ENCODE measurements at places on chromosomes 5 and 9. TPM values are rescaled to one million over a fixed set of nuclear protein-coding genes. Genes with fewer than 3 reads are reported as not detected.

GRCh38 chr5:173574983-173575382 lies 41.5 kb downstream of the BOD1 start:
- no peak for DNase-seq

DNA sequence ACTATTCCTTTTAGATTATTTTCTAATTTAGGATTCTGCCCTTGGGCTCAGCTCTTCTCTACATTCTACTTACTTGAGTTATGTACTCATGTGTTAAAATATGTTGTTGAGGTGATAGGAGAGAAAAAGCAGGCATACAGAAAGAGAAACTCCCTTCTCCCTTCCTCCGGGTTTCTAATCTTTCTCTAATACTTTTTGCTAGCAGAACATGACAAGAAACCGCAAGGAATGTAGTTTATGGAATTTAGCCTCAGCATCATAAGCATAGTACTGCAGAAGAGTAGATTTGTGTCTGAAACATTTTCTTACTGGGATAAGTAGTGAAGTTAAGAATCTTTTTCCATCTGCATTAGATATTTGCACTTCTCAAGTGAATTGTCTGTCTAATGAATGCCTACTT lies 139.5 kb upstream of the CYLC2 start:
- DNase-seq: no peak

GRCh38 chr5:83708170-83708569 lies 12.5 kb downstream of the HAPLN1 start:
- no peak for DNase-seq

GRCh38 chr5:54401515-54401914 lies 54.0 kb upstream of the HSPB3 start:
- no peak for DNase-seq

TIMD4 gene
- 0.64 TPM for polyA plus RNA-seq

FOXI1 gene
- not detected for polyA plus RNA-seq

DNA sequence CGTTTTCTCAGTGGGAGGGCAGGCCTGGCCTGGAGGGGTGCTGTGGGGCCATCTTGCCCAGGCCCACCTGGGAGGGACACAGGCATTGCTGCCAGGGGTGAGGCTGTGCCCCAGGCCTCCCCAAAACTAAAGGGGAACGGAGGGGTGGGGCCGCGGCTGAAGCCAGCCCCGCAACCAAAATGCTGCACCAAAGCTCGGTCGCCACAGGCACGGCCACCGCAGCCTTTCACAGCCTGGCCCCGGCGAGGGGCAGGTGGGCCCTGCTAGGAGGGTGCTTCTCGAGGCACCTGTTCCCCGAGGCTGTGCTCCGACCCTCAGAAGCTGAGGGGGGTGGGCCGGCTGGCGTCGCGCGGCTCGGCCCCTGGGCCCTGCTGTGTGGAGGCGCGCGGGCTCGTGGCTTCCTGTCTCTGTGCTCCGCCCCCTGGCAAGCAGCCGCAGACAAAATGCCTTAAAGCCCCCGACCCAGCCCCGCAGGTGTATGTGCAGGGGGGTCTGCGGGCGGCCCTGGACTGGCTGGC lies 57.6 kb downstream of the JAK2 start:
- no peak for DNase-seq

TARS1 gene
- polyA plus RNA-seq: 61.3 TPM

GRCh38 chr9:125821078-125821477 lies 73.9 kb downstream of the PBX3 start:
- DNase-seq: no peak

- DNase-seq: no peak
Measured at GRCh38 chr5:125337294-125337693, 590.9 kb upstream of the ZNF608 start.

ZNF658 gene
- polyA plus RNA-seq: 3.0 TPM

DNA sequence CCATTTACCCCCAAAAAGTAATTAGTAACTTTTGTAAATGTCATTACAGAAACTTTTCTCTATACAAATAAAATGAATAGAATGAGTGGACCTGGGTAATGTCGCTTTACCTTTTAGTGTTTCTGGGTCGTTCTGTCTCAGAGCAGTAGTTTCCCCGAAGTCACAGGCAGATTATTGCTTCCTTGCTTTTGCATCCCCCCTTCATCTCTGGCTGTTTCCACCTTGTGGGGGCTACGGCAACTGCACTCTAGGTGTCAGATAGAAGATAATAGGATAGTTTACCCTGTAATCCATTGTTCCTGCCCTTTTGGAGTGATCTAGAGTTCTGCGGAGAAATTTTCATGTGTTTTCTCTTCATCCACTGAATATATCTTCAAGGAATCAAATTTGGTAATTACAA lies 68.7 kb downstream of the PRR16 start:
- DNase-seq: no peak

- DNase-seq: no peak
Measured at GRCh38 chr9:88379352-88379751, 8.9 kb upstream of the SPIN1 start.

GRCh38 chr5:32331217-32331934 lies 18.6 kb upstream of the MTMR12 start:
- no peak for DNase-seq

- no peak for DNase-seq
Measured at GRCh38 chr5:40570408-40571129, 109.1 kb upstream of the PTGER4 start.

GRCh38 chr5:54446379-54446732 lies 9.1 kb upstream of the HSPB3 start:
- DNase-seq: no peak

GRCh38 chr5:88658886-88659285 lies 224.1 kb downstream of the MEF2C start:
- DNase-seq: no peak

- DNase-seq: no peak
Measured at GRCh38 chr9:85359161-85359560, 382.6 kb downstream of the AGTPBP1 start.

- DNase-seq: no peak
Measured at GRCh38 chr5:68007451-68007850, 208.1 kb upstream of the PIK3R1 start.

MCC gene
- 4.2 TPM for polyA plus RNA-seq

DNA sequence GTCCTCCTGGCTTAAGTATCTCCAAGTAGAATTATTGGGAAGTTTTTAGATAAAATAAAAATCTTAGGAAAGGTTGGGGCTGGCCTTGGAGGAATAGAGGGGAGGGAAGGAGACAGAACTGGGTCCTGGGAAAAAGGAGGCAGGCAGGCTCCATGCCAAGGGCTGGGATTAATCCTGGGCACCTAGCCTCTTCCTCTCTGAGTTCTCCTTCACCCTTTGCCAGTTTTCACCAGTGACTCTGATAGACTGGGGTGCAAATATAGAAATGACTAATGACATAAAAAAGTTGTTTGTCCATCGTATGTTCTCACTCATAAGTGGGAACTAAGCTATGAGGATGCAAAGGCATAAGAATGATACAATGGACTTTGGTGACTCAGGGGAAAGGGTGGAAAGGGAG lies 81.9 kb downstream of the RMI1 start:
- DNase-seq: no peak

SLC36A2 gene
- polyA plus RNA-seq: not detected

- DNase-seq: no peak
Measured at GRCh38 chr5:138905541-138905940, 30.4 kb upstream of the LRRTM2 start.

TMEM174 gene
- not detected for polyA plus RNA-seq

- DNase-seq: no peak
Measured at GRCh38 chr5:8234179-8234770, 365.3 kb downstream of the MTRR start.

DNA sequence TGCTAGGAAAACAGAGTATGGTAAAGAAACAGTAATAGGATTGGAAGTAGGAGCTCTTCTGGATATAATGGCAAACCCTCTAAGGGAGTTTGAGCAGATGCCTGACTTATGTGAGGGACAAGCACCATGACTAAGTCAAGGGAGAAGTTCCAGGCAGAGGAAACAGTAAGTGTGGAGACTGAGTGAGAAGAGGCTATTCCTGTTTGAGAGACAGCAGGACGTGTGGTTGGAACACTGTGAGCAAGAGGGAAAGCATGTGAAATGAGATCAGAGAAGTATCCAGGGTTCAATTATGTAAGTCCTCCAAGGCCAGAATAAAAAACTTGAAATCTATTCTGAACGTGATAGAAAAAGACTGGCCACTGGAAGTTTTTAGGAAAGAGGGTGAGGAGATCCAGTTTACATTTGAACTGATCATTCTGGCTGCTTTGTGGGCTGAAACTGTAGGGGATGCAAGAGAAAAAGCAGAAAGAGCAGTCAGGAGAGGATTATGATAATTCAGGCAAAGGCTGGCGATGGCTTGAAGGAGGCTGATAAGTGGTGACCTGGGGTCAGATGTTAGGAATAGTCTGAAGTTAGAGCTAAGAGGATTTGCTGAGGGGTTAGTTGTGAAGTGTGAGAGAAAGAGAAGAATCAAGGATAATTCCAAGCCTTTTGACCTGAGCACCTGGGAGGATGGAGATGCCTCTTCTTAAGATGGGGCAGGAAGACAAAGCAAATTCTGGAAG lies 19.2 kb downstream of the DMAC1 start:
- DNase-seq: no peak

- DNase-seq: no peak
Measured at GRCh38 chr5:141534492-141535213, 45.8 kb downstream of the PCDHGC5 start.

- DNase-seq: no peak
Measured at GRCh38 chr5:86763929-86764328, 146.2 kb downstream of the COX7C start.

GRCh38 chr5:11323761-11324160 lies 562.7 kb upstream of the DAP start:
- no peak for DNase-seq

DNA sequence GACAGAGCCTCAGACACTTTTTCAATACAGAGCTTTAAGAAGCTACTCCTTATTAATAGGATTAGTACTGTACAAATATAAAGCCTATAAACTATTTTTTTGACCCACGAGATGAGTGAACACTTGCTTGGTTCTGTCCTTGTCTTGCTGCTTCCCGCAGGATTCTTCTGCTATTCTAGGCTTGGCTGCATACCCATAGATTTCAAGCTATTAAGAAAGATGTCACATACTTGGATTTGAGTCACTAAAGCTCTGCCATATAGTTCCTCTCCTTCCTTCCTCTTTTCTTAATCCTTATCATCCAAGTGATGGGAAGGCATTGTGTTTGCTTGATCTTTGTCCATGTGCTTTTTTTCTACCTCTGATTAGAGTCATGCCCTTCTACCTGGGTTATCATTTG lies 361.2 kb upstream of the TRPC7 start:
- no peak for DNase-seq

DNA sequence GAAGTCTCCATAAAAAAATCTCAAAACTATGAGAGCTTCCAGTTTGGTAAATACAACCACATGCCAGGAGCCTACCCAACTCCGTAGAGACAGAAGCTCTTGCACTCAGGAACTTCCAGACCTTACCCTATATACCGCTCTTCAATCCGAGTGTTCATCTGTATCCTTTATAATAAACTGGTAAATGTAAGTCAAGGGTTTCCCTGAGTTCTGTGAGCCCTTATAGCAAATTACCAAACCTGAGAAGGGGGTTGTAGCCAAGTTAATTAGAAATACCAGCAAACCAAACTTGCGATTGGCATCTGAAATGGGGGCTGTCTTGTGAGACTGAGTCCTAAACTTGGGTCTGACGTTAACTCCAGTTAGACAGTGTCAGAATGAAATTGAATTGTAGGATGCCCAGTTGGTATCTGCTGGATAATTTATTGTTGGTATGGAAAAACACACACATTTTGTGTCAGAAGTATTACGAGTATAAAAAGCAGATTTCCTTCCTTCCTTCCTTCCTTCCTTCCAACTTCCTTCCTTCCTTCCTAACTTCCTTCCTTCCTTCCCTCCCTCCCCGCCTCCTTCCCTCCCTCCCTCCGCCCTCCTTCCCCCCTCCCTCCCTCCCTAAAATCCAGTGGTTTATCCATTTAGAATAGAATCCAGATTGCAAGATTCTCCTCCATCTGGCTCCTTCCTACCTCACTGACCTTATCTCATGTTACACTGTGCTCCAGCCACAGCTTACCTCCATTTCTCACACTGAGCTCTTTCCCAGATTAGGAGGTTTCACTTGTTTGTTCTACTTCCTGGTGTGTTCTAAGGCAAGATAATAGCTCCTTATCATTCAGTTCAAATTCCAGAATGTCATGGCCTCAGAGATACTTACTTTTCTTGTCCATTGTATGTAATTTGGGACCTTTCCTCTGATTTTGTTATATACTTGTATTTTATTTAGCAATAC lies 196.7 kb downstream of the WDR70 start:
- DNase-seq: no peak

DNA sequence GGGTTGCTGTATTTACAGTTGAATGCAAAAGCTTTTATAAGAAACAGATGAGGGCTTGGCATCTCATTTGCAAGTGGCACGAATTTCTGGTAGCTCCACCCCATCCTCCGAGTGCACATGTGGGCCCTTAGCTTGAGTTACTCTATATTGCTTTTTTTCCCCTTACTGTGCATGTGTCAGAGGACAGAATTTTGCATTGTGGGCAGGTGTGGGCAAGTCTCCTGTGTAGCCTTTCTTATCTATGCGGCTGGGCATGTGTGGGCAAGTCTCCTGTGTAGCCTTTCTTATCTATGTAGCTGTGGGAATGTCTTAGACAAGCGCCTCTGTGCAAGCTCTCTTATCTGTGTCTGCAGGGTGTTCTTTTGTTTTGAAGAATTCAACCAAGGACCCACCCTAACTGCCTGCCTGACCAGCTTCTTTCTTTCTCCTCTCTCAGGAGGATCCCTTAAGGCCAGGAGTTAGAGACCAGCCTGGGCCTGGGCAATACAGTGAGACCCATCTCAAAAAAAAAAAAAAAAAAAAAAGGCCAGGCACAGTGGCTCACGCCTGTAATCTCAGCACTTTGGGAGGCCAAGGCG lies 34.1 kb upstream of the SIL1 start:
- DNase-seq: no peak

- DNase-seq: no peak
Measured at GRCh38 chr5:158739951-158740757, 359.6 kb downstream of the EBF1 start.

- DNase-seq: no peak
Measured at GRCh38 chr9:136051837-136052471, 43.1 kb downstream of the NACC2 start.

Data from CD4-positive, alpha-beta memory T cell (primary cell).